ENCODE measurements at places on chromosomes 3 and 15.

GRCh38 chr15:52019394-52020220 lies 588 bp downstream of the MAPK6 start:
- DNase-seq, result peak; percentile 43

GRCh38 chr3:13161771-13162535 lies 88.7 kb upstream of the IQSEC1 start:
- no peak for DNase-seq

DNA sequence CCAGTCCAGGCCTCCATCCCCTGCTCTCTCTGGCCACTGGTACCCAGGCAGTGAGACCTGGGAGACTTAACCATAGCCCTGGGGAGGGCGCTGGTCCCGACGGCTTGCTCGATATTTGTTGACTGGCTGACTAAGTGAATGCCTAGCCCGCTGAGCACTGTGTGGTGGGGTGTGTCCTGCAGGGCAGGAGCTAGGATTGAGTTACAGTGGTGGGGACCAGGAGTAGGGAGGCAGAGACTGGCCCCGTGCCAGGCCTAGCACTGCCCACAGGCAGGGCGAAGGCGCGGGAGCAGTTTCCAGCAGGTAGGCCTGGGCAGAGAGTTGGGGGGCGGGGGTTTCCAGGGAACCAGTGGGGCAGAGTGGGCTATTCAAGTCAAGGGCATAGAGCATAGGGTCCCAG lies at the start of gene VILL:
Gene VILL (plus strand): TSS at position 260 of the 400 bp plus-strand sequence. CDS start 2,887 bp downstream, outside the sequence.
- DNase-seq, result no peak

DNA sequence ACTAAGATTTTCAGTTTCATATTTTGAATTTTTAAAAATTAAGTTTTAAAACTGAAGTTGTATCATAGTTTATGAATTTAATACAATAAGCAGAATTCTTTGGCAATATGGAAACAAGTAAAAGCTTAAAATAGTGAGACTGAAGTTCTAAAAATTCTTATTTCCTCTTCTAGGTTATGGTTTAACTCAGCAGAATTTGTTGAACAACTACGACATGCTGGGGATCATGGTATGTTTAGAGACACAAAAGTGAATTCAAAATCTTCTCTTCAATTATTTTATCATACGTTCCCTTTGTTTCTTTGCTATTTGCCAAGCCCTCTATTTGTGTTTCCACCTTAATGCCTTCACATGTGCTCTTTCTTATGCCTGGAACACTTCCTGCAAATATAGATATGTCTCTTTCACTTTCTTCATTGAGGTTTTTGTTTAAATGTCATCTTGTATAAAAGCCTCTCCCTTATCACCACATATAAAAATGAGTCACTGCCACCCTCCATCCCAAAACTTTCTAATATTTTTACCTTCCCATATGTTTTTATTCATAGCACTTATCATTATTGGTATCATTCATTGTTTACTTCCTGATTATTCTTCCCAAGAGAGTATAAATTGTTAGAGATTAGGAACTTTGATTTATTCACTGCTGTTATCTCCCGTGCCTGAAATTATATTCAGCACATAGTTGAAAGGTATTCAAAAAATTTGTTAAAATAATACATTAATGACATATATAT lies 6.4 kb downstream of the SUCNR1 start:
- DNase-seq, result no peak

- DNase-seq, result no peak
Measured at GRCh38 chr3:136954251-136954650, 3.5 kb upstream of the IL20RB start.

DNA sequence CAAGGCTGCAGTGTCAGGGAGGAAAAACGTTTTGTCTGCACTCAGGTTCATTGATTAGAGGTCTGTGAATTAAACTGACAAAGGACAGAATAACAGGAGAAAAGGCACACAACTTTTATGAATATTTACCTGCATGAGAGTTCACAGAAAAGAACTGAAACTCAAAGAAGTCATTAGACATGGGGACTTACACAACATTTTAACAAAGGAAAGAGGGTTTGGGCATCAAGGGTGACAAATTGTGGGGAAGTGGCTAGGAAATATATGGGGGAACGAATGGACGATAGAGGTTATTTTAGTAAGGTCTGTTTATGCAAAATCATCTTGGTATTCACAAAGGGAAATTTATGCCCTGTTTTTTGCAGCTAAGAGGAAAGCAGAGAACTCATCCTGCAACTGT lies 65.6 kb upstream of the C15orf39 start:
- no peak for DNase-seq

DNA sequence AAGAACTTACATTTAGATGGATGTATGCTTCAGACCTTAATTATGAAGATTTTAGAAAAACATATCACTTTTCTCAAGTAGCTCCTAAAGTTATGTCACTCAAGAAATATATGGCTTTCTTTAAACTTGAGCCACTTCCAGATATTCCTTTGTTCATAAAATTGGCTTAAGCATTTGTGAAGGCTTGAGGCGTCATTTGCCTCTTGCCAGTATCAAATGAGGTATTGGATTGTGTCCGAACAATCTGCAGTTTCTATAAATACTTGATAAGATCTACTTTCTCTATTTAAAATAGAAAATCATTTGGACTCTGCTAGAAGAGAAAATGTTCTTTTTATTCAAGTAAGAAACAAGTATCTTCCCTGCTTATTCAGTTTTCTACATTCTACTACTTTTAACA lies 102.6 kb downstream of the RSL24D1 start:
- no peak for DNase-seq

GRCh38 chr3:88584451-88584850 lies 434.7 kb downstream of the C3orf38 start:
- DNase-seq, result no peak

DNA sequence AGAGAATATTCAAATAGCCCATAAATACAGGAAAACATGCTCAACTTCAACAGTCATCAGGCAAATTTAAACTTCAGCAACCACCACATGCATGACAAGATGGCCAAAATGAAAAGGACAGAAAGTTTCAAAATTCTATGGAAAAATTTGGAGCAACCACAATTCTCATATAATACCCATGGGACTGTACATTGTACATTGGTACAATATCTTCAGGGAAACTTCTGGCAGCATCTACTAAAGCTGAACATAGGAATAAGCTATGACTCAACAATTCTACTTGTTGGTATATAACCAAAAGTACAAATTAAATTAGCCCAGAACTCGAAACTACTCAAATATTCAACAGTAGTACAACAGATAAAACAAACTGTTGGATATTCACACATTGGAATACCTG lies 847.6 kb downstream of the TBL1XR1 start:
- no peak for DNase-seq

- DNase-seq, result no peak
Measured at GRCh38 chr3:41202075-41202833, 2.9 kb downstream of the CTNNB1 start.

- DNase-seq, result no peak
Measured at GRCh38 chr3:126125781-126126251, 41.9 kb upstream of the SLC41A3 start.

DNA sequence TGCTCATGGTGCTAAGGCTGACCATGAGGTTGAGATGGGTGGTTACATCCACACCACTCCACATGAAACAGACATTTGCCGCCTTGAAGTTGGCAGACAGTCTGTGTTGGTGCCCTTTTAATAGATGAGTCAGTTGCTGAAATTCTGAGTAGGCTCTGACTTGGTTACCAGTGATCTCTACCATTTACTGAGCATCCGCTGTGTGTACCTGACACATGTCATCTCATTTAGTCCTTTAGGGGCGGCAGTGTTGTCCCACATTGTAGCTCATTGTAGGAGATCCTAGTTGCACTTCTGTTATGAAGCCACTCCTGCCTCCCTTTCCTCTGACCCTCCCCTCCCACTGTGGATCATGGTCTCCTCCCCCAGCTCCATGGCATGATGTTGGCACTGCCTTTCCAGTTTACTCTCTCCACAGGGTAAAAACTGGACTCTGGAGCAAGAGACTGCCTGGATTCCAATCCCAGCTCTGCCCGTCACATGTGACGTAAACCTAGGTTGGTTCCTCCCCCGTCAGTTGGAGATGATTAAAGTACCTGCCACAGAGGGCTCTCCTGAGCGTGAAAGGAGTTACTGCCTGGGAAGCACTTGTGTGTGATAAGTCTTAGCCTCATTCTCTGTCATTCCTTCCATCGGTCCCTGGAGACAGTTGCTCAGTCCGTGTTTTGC lies 21.6 kb downstream of the SLCO3A1 start:
- no peak for DNase-seq

GRCh38 chr3:133424937-133425869 lies 25.3 kb downstream of the BFSP2 start:
- no peak for DNase-seq

DNA sequence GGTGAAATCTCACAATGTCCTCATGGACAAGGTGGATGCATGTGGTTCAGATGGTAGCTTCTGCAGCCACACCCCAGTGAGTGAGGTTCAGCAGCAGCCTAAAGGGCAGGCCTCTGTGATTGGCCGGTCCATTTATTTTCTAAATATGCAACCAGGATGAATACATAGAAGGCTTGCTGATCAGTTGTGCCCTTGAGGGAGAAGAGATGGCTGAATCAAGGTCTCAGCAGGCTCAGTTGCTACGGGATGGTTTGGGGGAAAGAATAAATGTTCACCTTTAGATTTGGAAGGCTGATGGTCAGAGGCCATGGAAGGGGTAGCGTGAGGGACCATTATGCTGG lies 53.7 kb upstream of the FGD5 start:
- DNase-seq, result no peak

GRCh38 chr15:51668446-51668845 lies 12.9 kb upstream of the SCG3 start:
- DNase-seq, result no peak

All from stimulated activated CD4-positive, alpha-beta T cell treated with anti-CD3 and anti-CD28 coated beads, Interleukin-15, amount 100 ng/mL, for 1 hour (primary cell).